ENCODE measurements at places on chromosomes 3 and 15.

DNA sequence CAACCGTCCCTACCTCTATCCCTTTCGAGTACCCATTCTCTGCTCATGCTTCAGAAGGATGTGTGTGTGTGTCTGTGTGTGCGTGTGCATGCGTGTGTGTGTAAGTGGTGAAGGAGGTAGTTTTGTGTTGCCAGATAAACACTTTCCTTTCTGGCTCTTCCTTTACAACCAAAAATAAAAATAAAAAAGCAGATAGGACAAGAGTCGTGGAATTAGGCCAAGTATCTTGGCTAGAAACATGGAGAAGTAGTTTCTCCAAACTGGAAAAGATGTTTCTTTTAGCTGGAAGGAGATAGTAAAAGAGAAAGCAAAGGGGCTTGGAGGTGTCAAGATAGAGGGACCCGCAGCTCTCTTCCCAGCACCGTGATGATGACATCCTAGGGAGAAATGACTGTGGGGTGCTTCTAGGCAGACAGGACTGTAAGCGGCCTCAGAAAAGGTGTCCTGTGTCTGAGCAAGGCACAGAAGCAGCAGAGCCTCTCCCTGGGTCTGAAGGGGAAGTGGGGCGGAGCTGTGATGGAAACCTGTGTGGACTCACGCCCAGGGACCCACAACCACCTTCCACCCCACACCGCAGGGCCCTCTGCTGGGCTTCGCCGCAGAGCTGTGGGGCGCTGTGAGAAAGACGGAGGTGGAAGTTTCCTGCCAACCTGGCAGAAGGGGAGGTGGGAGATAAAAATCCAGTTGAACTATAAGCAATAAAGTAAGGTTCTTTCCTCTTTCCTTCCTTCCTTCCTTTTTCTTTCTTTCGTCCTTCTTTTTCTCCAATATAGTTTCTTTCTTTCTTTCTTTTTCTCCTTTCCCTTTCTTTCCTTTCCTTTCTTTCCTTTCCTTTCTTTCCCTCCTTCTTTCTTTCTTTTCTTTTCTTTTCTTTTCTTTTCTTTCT, 35.3 kb downstream of the MUC20 start:
- DNase-seq = peak; percentile 37

- no peak for DNase-seq
Observed at GRCh38 chr15:92690395-92690794, 34.8 kb upstream of the FAM174B start.

- no peak for DNase-seq
Observed at GRCh38 chr3:53588122-53588521, 93.7 kb downstream of the CACNA1D start.

DNA sequence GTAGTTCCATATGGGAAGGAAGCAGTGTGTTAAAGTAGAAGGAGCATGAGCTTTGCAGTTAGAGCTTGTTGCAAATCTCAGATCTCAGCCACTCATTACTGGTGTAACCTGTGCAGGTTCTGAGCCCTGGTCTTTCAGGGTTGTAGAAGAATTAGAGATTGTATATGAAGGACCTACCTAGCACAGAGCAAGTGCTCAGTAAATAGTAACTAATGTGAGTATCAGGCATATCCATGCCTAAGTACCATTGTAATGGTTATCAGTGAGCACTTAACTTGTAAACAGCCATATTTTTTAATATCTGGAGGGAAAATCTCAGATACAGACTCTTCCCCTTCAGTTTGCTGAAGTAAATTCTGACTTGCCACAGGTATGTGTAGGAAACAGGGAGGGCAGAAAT, 59.3 kb downstream of the MAP6D1 start:
- no peak for DNase-seq

DNA sequence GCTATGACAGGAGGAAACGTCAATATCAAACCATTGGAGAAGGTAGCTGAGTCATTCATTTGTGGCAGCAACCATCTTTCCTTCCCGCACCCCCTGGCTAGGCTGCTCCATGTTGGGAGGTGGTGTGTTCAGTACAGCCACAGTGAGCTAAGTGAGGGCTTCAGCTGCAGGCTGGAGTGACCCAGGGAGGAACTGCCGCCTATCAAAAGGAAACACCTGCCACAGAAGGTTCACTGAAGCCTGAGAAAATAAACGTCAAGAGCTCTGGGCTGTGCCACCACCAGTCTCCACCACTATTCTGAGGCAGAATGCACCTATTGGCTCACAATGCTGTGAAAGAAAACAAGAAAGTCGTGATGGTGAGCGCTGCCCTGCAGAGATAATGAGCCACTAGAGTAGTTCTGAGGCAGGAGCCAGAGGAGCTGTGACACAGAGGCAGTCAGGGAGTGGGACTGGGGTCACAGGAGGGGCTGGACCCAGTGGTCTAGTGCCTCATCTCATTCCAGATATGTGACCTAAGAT, 34.8 kb upstream of the CD47 start:
- DNase-seq = no peak

DNA sequence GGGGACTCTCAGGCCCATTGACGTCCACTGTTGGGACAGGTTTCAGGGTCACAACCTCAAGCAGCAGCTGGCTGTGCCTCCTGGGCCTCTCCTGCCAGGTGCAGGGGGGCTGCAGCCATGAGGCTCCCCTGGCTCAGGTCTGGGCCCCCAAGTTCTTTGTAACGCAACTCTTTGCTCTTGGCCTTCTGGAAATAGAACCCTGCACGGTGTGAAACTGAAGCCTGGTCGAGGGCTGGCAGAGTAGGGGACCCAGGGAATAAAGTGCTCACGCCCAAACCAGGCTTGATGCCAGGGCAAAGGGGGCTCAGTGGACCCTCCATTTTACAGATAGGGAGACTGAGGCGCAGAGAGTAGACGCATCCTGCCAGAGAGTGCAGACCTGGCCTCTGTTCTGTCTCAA, 771 bp downstream of the CALML4 start:
- no peak for DNase-seq

DNA sequence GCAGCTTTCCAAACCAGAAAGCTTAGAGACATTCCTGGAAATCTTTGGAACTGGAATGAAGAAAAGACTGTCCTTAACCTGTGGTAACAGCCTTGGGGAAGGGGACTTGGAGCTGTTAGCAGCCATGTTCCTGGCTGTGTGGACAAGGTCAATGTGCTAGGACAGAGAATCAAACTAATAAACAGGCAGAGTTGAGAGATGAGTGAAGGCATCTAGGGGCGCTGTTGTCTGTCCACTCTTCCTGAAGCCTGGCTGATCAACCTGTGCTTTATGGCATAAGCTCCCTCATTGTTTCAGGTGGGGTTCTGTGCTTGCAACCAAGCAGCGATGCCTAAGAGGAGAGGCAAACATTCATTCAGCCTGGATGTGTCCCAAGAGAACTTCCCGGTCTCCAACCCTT, 19.3 kb downstream of the ZNF860 start:
- DNase-seq = no peak
